ENCODE measurements at places on chromosomes 3 and 15.

DNA sequence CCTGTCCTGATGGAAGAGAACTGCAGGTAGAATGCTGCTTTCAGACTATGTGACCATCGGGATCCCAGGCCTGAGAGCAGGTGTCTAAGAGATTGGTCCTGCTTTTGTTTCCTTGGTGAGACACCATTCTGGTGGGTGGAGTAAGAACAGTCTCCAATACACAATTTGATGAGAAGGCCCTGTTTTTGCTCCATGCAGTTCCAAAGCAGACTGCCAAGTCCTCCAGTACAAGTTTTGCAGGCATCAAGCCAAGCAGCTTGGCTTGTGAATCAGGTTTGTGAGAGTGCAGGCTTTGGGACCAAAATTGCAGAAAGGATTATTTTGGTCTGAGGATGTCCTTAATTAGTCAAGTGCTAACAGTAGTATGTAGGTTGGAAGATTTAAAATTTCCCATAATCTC is 381.6 kb downstream of the FOXP1 start:
- no peak for DNase-seq

DNA sequence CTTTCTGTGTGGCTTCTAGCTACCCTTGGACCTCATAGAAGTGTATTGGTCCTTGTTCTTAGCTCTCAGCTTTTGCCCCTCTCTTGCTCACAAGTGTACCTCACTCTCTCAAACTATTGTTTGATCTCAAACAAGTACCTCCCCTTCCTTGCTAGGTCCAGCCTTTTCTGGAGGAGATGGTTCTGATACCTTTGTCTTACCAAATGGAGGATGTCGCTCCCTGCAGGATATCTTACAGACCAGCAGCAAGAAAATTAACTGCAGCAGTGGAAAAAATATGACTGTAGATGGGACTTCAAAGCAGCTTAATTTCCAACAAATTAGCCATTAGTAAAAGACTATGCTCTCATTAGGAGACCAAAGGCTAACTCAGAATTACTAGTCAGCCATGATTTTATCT is 388.1 kb upstream of the ROBO2 start:
- DNase-seq = no peak

DNA sequence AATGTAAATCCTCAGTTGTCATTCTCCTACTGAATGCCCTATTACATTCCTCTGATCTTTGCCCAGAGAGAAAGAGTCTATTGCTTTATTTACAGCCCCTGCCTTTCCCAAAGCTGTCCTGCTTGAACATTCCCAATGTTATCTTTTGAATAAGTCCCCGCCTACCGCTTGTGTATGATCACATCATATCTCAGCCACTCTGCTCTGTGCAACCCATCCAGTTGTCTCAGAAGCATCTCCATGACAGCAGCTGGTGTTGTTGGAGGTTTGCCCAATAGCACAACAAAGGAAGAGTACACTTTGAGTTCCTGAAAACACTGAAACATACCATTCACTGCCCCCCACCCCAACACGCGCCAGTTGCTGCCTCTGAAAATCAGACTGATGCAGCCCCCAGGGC is 22.0 kb upstream of the FAM3D start:
- no peak for DNase-seq

GRCh38 chr3:8492744-8493511 is 8.7 kb upstream of the LMCD1 start:
- no peak for DNase-seq

GRCh38 chr15:71055461-71055860 is 59.8 kb upstream of the THSD4 start:
- DNase-seq = no peak

- no peak for DNase-seq
Measured at GRCh38 chr15:61196711-61197586, 32.2 kb downstream of the RORA start.

- DNase-seq = no peak
Measured at GRCh38 chr3:49554633-49555265, 472 bp downstream of the BSN start.

GRCh38 chr3:119015942-119016341 is 18.7 kb downstream of the IGSF11 start:
- DNase-seq = no peak

GRCh38 chr15:89371228-89372044 is 36.8 kb upstream of the POLG start:
- DNase-seq = no peak

- no peak for DNase-seq
Measured at GRCh38 chr15:69926721-69927120, 171.0 kb downstream of the TLE3 start.

DNA sequence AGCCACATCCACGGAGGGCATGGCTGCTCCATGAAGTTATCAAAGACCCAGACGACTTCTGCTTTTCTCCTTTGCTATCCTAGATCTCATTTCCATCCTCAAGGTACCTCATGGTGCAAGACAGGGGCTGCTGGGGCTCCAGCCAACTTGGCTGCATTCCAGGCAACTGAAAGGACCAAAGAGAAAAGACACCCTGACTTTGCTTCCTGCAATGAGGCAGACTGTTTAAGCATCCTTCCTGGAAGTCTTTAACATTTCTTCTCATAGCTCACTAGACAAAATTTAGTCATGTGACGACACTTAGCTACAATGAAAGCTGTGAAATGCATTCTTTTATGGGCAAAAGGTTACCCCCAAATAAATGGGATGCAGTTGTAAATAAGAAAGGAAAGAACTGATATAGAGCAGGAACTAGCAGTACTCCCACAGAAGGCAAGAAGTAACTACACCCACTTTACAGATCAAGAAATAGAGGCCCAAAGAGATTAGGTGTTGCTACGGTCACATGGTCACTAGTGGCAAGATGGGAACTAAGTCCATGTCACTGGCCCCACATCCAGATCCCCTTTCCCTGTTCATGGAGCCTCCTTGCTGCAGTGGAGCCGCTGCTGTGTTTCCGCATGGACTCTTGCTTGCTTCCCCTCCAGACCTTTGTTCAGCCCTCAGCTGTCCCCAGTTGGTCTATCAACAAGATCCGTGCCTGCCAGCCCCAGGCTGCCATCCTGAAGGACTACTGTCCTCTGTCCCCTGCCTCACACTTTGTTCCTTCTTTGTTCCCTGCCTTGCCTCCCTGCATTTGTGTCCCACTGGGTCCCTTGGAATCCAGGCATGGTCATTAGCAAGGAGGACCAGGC is 107.0 kb downstream of the XXYLT1 start:
- no peak for DNase-seq

DNA sequence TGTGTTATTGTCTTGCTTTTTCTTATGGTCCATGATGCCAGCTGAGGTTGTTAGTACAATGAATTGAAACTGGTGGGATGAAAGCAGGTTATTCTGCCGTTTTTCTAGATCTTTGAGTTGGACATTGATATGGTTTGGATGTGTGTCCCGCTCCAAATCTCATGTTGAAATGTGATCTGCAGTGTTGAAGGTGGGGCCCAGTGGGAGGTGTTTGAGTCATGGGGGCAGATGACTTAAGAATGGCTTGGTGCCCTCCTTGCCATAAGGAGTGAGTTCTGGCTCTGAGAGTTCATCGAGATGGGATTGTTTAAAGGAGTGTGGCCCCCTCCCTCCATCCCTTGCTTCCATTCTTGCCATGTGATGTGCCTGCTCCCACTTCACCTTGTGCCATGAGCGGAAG is 80.3 kb upstream of the PIAS1 start:
- no peak for DNase-seq

DNA sequence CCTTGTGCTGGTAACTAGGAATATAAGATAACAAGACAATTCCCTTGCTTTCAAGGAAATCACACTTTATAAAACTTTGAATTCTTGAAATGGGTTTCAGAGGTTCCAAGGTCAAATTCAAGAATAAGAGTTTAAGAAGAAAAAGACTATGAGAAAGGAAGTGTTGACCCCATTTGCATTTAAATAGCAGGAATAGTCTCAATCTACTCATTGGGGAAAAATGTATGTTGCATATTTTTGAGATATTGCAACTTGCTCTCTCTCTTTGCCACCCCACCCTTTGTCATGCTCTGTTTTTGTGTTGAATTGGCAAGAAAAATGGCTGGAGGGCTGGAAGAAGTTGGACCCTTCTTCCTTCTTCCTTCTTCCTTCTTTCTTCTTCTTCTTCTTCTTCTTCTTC is 699.2 kb downstream of the TUSC7 start:
- DNase-seq = no peak

GRCh38 chr3:132912416-132912753 is 125.8 kb upstream of the TMEM108 start:
- DNase-seq = no peak

GRCh38 chr3:188915127-188915526 is 256.6 kb upstream of the TPRG1 start:
- no peak for DNase-seq

GRCh38 chr3:171799501-171799900 is 10.8 kb downstream of the PLD1 start:
- DNase-seq = no peak

DNA sequence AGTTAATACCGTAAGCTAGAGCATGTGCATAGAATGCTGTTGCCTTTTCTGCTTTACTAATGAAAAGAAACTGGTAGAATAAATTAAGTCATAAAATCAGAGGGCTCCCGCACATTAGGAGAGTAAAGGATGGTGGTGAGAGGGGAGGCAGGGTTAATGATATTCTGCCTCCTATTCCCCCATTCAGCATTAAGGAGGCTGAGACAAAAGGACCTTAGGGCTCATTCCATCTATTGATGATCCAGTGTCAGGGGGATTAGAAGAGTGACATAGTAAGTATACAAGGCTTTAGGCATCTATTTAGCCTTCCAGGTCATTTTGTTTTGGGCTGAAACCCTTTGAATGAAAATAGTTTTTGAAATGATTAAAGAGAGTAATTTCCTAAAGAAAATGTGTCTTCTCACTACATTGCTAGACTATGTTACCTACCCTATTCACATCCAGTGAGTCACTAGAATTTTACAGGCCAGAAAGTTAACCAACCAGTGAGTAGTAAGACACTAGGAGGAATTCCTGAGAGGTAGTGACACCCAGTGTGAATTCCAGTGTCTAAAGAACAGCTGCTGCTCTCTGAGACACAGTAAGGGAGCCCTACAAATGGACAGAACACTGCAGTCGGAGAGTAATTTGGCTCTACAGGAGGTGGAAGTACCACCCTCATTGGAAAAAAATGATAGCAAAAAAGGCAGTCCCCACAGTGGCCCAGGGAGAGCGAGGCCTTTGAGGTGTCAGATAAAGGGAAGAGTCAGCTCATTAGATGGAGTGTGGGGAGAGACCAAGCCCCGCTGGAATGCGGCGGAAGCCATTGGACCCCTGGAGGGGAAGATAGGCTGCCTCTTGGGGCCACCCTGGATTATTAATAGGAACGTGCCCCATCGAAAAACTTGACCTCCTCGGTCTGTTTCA is 67.6 kb downstream of the TUSC7 start:
- DNase-seq = no peak

- DNase-seq = no peak
Measured at GRCh38 chr3:128052595-128053351, 536 bp downstream of the SEC61A1 start.

- DNase-seq = no peak
Measured at GRCh38 chr3:12972781-12973702, 100.2 kb downstream of the IQSEC1 start.

DNA sequence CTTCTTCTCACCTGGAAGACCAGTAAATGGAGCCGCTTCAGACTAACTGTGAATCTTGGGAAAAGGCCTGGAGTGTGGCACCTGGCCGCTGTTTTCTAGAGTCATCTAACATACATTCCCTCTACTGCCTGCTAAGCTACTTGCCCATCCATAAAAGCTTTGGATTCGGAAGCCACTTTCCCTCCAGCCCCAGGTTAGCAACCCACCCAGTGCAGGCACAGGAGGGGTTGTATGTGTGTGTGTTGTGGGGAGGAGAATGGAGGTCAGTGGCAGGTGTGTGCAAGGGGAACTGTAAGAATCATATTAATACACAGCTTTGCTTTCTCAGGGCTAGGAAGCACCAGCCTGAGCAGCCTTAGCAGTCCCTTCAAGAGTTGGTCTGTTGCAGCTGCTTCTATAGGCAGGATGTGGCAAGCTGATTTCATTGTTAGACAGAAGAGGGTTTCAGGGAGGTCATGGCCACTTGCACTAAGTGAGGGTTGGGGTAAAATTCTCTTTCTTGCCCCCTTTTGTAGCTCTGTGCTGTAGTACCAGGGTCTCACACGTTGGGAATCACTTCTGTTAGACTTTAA is 8.9 kb downstream of the NSUN3 start:
- DNase-seq = no peak

DNA sequence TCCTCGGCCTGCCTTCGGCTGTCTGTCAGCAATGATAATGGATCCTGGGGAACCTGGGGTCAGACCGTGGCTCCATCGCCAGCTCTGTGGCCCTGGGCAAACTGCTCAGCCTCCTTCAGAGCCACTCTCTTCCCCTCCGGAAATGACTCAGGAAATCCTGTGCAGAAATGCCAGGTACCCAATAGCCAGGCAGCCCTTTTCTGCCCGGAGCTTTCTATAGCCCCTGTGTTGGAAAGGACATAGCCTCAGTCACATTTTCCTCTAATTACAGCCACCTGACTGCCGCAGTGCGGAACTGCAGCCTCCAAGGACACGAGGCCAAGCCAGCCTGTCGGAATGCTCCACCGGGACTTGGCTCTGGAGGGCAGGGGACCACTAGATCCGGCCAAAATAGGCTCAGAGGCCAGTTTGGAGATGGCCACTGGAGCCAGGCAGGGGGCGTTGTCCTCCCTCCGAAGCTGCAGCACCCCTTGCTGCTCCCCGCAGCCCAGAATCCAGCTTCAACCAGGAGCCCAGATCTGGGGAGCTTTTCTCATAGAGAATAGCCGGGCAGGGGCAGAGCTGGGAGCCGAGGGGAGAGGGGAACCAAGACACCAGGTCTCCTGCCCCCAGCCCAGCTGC is 11.6 kb upstream of the ZXDC start:
- DNase-seq = no peak

DNA sequence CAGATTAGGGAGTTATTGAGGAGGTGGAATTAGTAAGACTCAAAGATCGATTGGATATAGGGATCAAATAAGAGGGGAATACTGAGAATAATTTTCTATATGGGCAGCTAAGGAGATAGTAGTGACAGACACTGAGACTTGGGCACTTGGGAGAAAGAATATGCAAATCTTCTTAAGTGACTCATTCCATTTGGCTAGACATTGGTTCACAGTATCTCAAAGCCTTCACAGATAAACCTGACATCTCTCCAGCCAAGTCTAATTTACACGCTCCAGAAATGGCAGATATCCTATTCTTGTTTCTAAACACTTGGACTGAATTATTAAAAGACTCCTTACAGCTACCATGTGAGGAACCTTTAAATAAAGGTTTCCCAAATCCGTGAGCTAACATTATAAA is 104.6 kb upstream of the ADAMTS9 start:
- DNase-seq = no peak

All from NCI-H1930 (cell line).